RWPE2 (cell line): ENCODE measurements at places on chromosomes 16 and 17.

DNA sequence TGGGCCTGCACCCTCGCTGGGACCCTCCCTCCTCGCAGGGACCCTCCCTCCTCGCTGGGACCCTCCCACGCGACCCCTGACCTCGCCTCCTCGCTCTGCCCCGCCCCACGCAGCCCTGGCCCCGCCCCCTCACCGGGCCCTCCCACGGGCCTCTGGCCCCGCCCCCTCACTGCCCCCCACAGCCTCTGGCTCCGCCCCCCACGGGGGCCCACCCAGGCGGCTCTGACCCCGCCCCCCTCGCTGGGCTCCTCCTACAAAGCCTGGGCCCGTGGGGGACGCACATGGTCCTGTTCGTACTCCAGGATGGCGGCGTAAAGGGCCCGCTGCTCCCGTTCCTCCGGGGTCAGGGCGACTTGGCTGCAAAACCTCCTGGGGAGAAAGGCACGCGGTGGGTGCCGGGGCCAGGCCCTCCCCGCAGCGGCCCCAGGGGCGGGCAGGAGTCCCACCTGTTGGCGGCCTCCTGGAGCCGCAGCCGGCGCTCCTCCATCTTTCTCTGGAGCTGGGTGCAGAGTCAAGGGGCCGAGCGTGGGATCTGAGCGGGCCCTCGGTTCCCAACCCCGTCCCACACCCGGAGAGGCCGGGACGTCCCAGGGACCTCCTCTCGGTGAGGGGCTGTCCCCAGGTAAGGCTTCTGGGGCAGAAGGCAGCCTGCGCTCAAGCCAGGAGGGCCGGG, 9.0 kb downstream of the VPS9D1 start:
- DNase-seq, result peak; percentile 87

GRCh38 chr16:68893710-68894705, 50.7 kb downstream of the TANGO6 start:
- no peak for DNase-seq

- no peak for DNase-seq
Measured at GRCh38 chr17:18928628-18929125, 23.3 kb upstream of the SLC5A10 start.

DNA sequence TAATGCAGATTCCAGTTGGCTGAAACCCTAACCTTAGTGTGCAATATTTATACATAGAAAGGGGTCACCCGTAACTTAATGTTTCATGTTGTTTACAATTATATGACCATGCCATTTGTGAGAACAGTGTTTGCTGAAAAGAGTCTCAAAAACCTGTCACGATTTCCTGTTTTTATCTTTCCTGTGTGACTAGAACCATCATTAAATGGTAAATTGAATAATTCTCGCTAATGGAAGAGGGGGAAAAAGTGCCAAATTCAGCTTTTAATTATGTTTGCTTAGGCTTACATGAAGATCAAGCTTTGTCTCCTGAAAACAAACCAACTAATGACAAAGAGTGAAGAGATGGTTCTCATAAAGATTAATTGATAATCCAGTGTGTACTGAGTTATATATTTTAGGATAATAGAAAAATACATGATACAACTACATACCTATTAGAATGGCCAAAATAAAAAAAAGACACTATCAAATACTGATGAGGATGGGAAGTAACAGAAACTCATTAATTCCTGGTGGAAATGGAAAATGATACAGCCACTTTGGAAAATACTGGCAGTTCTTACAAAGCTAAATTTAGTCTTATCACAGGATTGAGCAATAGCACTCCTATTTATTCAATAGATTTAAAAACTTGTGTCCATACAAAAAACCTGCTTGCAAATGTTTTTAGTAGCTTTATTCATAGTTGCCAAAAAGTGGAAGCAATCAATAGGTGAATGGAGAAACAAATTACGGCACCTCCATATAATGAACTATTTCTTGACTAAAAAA, 141.7 kb downstream of the CDK5R1 start:
- no peak for DNase-seq

GRCh38 chr16:54750249-54750648, 180.4 kb upstream of the IRX5 start:
- no peak for DNase-seq

DNA sequence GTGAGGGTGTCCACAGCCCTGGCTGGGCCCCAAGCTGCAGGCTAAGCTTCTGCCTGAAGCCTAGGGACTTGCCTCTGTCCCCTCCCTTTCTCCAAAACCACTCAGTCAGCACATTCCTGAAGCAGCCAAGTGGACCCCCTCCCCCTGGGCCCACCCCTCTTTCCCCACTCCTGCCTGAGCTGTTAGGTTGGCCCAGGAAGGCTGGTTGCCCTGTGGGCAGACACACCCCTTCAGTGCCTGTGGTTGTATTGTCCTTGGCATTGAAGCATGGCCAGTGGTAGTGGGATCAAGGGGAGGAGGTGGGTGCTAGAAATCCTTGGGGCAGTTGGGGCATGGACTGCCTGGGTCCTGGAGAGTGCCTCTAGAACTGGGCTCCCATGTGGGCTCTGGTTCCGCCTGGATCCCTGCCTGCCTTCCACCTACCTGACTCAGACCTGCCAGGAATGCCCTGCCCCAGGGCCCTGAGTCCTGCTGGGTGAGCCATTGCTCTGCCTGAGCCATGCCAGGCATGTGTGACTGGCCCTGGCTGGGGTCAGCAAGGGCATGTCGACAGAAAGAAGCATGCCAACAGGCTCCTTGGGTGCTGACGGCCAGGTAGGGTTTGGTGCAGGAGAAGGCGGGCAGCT, 2.1 kb downstream of the TRAF4 start:
- DNase-seq, result peak; percentile 95

GRCh38 chr16:75599452-75600277, 23.4 kb downstream of the ADAT1 start:
- DNase-seq, result no peak

GRCh38 chr17:57537524-57538410, 207.3 kb downstream of the CCDC182 start:
- DNase-seq, result no peak

GRCh38 chr16:56517206-56517605, 2.6 kb downstream of the BBS2 start:
- no peak for DNase-seq

- DNase-seq, result no peak
Measured at GRCh38 chr17:70268383-70268782, 99.1 kb downstream of the KCNJ2 start.

GRCh38 chr16:31674686-31675085, 147.0 kb downstream of the AHSP start:
- no peak for DNase-seq

DNA sequence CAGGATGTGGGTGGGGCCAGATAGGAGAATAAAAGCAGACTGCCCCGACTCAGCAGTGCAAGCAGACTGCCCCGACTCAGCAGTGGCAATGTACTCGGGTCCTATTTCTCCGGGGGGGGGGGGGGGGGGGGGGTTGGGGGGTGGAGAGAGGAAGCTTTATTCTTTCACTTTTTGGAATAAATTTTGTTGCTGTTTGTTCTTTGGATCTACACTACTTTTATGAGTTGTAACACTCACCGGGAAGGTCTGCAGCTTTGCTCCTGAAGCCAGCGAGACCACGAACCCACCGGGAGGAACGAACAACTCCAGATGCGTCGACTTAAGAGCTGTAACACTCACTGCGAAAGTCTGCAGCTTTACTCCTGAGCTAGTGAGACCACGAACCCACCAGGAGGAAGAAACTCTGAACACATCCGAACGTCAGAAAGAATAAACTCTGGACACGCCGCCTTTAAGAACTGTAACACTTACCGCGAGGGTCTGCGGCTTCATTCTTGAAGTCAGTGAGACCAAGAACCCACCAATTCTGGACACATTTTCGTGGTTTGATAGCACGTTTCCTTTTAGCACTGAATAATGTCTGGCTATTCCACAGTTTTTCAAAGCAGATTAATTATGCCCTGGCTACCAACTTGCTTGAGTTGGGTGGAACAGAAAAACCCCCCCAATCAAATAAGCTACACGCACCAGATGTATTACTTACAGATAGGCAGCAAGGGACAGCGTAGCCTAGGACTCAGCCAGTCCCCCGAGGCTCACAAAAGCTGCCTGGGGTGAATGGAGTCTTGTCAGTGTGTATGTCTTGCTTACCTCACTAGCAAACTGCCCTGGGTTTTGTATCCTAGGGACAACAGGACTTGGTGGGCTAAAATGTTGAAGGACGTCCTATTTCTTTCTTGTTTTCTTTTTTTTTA, 11.9 kb downstream of the FZD2 start:
- DNase-seq, result no peak

- DNase-seq, result no peak
Measured at GRCh38 chr16:87496447-87496801, 3.6 kb upstream of the ZCCHC14 start.

GRCh38 chr17:80659651-80660050, 115.0 kb downstream of the RPTOR start:
- DNase-seq, result no peak

DNA sequence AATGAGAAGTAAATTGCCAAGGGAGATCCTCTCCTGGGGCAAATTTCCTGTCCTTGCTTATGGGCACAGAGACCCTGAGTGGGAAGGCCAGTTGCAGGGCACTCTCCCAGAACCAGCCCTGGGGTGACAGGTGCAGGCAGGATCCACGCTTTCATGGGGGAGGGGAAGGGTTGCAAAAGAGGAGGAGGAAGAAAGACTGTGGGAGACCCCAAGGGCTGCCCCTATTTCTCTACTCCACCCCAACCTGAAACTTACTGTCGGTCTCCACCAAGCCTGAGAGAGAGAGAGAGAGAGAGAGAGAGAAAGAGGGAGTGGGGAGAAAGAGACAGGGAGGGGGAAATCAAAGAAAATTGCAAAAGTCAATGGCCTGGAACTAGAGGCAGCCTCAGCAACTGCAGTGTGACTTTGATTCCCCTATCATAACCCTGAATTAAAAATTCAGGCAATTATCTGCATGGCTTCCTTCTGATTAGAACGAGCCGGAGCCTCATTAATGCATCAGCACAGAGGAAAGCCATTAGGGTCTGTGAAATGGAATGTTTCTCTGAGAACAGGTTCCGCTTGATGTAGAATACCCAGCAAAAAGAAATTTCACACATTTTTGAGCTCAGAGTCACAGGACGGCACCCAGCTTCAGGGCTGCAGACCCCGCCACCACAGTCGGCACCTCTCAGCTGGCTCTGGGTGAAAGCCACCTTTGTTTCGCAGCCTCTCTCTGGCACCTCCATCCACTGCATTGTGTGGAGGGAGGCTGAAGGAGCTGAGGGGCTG, 45.1 kb upstream of the HNF1B start:
- no peak for DNase-seq

DNA sequence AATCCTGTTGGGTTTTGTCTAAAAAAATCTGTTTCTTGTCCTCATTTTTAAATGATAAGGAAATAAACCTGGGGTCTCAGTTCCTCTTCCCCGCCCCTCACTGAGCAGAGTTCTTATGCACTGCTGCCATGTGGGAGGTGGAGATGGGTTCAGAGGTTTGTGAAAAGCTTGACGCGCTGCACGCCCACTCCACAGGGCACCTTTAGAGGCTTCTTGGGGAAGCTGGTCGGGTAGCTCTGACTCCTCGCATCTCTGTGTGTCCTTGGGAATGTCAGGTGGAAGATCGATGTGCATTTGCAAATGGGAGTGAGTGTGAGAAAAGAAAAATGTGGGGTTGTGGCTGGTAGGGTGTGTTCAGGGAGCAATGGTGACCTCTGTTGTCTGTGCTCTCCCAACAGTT, 4.7 kb upstream of the ZNHIT3 start:
- DNase-seq, result no peak

DNA sequence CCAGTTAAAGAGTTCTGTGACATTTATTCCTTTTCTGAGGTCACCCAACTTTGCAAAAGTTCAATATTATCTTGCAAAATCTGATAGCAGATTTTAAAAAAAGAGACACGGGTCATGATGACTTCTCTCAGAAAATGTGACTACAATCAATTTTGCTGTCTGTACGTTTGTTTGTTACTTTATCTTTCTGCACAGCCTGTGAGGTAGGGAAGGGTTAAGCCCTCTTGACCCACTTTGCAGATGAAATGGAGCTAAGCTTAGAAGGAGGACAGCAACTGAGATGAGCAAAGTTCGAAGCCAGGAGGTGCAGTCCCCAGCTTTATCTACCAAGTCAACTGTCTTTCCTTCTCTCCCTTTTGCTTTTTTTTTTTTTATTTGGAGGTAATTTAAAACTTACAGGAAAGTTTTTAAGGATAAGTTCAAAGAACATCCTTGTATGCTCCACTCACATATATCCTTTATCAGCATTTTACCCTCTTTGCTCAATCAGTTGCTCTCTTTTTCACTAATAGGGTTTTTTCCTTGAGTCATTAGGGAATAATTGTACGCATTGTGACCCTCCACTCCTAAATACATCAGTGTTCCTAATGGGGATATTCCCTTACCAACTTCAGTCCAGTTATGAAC, 86.8 kb downstream of the MSI2 start:
- DNase-seq, result no peak

DNA sequence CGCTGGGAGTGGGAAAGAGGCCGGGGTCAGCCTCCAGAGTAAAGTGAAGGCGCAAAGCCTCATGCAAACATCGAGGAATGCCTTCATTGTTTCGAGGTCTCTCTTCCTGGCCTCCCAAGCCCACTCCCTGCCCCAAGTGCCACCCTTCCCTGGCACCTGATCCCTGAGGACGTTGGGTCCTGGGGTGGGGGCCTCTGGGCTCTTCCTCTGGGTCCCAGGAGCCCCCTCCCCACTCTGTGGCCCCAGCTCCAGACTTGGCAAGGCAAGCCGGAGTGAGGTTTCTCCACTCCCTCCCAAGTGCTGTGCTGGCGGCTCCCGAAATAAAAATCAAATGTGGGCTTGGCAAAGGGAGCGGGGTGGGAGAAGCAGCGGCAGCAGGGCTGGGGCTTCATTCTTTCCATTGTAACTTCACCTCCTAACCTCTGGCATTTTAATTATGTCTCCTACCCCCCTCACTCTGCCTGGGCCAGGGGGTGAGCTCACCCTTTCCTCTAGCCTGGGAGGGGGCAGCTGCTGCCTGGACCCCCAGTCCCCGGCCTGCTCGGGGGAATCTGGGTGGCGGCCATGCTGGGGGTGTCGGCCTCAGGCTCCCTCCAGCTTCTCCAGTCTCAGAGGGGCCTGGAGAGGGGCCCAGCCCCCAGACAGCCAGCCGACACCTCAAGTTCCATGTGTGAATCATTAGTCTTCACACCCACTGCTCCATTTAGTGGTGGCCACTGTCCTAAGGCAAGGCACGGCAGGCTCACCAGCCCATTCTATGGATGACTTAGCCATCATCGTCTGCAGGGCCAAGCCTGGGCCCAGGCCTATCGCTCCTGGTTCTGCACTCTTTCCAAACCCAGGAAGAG, 14.6 kb upstream of the TMEM92 start:
- DNase-seq, result peak; percentile 54

- no peak for DNase-seq
Measured at GRCh38 chr16:80233097-80233835, 307.5 kb upstream of the DYNLRB2 start.

GRCh38 chr16:50182441-50182840, 29.3 kb downstream of the TENT4B start:
- no peak for DNase-seq

DNA sequence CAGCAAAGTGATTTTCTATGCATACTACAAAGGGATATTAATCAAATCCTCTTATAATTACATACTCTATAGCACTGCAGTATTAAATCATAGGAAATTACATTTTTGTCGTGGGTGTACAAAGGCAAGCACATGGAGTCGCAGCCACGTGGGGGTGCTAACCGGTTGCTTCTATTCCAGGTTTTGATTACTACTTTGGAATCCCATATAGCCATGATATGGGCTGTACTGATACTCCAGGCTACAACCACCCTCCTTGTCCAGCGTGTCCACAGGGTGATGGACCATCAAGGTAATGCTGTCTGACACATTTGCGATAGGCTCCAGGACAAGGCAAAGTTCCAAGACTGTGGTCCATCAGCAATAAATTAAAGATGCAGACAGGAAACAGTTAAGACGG, 60.1 kb downstream of the ARSG start:
- no peak for DNase-seq
